ENCODE measurements at places on chromosomes 1 and 21.

DNA sequence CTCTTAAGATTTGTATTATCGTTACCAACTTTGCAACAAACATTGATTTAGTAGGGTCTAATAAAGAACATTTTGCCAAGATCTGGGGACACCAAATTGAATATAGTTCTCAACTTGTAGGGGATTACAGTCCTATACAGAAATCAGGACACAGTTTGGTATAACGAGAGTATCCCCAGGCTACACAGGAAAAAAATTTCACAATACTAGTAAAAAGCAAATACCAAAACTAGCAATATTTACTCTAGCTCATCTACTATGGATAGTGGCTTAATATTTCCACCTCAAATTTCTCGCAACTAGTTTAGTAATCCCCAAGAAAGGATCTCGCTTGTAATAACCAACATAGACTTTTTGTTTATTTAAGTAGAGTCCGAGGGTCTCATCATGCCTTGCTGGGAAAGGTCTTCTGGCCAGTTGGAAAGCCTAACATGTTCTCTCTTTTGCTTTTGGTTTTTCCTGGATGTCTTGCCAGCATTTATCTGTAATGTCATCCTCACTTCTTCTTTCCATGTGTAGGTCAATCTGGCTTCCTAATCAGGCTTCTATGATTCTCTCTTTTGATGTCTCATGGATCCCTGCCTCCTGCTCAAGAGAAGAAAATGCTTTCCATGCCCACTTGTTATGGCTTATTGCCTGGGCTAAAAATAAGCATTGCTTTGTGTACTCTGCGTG, 104.7 kb upstream of the KCNK2 start:
- DNase-seq, result no peak

- no peak for DNase-seq
These were observed 95.5 kb downstream of the GRIK3 start for GRCh38 chr1:36938819-36939218.

DNA sequence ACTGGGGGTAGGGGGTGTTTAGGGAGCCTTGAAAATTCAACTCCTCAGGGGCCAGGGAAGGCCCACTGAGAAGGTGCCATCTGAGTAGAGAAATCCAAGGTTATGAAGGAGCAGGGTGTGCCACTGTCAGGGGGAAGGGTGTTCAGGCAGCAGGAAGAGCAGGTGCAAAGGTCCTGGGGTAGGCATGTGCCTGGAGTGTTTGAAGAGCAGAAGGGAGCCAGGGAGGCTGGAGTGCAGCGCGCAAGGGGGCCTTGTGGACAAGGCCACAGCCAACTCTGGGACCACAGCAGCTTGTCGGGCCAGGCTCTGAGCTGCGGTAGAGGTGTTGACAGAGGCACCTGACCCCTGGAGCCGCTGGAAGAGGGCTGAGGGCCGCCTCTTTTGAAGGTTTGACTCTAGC, 19.3 kb downstream of the ACTL8 start:
- no peak for DNase-seq

- DNase-seq, result no peak
These were observed 236.9 kb upstream of the DPYD start for GRCh38 chr1:98157524-98158313.

DNA sequence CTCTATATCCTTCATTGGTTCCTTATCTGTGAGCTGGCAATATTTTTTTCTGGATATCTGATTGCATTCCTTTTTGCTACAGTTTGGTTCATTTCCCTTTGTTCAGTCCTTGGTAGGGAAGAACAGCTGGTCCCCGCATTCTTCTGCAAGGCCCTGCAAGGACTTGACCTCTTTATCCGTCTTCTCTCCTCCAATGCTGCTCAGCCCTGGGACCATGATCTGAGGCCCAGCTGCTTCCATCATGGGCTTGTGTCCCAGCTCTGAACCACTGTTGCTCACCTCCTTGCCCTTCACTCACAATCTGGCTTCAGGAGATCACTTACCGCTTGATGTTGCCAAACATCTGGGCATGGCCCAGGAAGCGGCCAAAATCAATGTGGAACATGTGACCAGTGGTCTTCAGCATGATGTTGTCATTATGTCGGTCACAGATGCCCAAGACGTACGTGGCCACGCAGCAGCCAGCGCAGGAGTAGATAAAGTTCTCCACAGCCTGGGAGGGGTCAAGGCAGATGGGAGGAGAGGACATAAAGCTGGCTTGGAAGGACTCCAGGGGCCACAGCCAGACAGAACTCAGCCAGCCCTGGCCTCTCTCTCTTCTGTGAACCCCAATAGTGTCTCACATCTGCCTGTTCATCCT, 22.6 kb upstream of the PPP1R15B start:
- DNase-seq, result no peak

GRCh38 chr1:33344896-33345560, 24.1 kb upstream of the A3GALT2 start:
- no peak for DNase-seq

DNA sequence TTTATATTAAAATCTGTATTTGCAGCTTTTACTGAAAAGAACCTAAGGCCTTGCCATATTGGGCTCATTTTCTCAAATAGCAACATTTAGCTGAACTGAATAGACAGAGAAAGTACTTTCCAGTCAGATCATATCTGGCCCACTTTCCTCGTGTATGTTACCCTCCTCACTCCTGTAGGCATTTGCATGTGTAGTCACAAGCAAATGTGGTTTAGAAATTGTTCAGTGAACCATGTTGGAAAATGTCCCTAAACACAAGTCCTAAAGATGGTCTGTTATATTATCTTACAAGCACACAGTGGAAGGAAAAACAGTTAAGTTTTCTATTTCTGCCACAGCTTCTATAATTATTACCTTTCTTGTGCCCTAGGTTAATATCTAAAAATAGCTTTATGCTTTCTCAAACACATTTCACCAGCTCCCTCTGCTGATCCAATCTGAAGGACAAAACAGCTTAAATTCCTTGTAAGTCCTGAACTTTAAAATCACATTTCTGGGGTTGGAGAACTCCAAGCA, 606 bp upstream of the FMO4 start:
- no peak for DNase-seq

DNA sequence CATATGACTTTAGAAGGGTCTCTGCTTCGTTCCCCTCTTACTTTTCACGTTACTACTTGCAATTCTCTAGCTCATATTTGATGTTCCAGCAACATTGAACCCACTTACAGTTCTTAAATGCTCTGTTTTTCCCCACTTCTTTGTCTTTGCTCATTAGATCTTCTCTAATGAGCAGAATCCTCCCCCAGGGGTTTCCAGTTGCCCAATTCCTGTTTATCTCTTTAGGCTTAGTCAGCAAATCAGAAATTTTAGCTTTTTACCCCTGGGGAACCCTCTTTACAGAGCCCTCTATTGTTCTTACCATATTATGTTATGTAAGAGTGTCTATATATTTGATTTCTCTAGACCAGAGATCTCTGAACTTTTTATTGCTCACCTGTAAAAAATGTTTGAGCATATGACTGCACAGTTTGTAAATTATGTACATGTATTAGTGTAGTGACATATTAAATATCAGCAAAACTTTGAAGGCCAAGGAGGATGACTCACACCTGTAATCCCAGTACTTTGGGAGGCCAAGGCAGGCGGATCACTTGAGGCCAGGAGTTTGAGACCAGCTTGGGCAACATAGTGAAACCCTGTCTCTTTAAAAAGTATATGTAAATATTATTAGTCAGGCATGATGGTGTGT, 71.4 kb downstream of the FNBP1L start:
- no peak for DNase-seq

DNA sequence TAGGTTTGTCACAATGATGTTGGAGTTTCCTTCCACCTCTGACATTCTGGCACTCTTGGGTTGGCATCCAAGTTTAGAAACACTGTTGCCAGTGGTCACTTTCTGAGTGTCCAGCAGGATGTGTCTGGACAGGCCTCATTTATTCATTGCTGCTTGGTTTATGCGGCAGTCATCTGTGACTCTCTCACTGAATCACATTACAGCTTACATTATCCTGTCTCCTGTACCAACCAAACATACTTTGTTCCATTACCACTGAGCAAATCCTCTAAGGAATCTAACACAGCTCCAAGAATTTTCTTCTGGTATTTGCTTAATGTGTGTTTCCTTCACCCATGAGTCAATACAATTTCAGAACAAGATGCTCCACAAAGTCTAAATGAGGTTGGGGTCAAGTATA, 19.9 kb downstream of the SGIP1 start:
- DNase-seq, result no peak

- no peak for DNase-seq
These were observed 1047.3 kb downstream of the ADGRL2 start for GRCh38 chr1:82848043-82848442.

DNA sequence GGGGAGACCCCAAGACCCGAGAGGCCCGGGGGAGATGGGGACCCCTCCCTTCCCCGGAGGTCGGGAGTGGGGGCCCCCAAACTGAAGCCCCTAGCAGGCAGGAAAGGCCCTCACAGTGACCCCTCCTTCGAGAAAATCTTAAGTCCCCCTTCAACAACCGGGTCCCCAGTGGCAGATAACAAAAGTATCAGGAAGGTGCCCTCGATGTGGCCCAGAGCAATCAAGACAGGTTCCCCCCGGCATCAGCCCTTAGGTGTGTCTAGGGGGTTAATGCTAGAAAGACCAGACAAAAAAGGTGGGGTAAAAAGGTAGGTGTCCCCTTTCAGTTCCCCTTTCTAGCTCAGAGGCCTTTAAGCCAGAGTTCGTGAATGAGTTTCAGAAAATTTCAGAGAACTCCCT, 282 bp upstream of the ECE1 start:
- no peak for DNase-seq

DNA sequence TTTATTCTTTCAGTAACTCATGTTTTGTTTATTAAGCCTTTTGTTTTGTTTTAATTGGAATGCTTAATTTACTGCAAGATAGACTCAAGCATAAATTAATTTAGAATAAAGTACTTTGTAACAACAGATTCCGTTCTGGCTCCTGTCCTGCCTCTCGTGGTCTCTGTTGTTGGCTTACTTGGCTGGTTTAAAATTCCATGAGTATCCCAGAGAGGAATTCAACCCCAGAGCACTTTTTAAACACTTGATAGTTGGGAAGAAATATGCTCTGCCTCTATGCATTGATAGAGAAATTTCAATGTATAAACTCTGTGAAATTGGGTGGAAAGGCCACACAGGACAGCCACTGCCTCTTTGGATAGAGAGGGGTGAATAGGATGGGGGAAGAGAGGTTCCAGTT, 89.7 kb downstream of the ATP5PO start:
- DNase-seq, result no peak

DNA sequence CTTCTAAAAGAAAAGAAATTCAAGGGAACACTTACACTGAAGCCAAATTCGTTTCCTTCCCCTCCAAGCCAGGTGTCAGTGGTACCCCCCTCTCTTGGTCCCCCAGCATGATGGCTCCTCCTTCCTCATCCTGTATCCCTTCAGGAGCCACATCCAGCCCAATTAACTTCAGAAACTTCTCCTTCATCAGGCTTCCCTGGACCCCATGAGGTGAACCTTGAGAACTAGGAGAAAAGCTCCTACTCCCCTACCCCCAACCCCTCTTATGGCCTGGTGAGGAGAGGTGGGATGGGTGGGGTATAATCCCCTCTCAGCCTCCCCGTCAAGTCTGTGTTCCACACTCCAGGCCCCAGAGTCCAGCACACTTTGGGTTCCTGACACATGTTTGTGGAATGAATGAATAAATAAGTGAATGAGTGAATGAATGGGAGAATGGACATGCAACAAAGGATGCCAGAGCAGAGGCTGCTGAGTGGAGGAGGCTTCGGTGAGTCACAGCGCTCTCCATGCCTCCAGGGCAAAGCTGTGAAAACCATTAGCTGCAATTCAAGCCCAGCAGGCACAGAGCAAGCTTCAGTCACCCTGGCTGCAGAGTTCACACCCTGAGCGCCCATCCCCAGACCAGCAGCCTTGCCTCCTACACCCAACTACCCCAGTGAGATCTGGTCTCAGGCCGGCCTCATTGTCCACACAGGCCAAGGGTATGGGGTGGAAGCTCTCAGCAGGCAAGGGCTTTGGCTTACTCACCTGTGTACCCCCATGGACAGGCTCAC, 43.8 kb downstream of the BATF3 start:
- no peak for DNase-seq

DNA sequence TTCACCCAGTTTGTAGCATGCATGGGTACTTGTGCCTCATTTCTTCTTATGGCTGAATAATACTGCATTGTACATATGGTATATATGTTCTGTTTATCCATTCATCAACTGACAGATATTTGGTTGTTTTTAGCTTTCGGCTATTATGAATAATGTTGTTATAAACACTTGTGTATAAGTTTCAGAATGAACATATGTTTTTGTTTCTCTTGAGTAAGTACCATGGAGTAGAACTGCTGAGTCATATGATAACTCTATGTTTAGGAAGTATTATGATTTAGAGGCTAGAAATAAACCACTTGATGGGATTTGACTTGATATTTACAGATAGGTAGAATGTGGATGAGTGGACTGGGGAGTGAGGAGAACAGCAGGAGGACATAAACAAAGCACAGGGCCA, 48.6 kb downstream of the WNT2B start:
- DNase-seq, result no peak

DNA sequence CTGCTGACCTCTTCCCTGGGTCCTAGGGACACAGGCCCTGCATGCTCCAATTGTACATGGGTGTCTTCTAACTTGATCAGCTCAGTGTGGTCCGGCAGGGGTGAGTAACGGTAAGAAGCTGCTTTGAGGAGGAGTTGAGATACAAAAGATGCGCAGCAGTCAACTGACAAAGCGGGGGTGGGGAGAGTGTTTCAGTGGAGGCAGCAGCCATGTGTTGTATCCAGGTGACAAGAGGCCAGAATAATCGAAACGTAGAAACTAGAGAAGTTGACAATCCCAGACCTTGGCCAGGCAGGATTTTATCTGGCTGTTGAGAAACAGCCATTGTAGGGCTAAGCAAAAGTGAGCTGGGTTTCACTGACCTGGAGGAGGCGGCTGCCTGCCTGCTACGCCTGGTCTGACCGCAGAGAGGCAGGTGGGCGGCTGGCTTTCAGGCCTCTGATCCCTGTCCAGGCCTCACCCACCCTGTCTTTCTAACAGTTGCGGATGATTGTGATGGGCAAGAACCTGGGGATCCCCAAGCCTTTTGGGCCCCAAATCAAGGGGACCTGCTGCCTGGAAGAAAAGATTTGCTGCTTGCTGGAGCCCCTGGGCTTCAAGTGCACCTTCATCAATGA, 28.8 kb downstream of the PADI6 start:
- no peak for DNase-seq

DNA sequence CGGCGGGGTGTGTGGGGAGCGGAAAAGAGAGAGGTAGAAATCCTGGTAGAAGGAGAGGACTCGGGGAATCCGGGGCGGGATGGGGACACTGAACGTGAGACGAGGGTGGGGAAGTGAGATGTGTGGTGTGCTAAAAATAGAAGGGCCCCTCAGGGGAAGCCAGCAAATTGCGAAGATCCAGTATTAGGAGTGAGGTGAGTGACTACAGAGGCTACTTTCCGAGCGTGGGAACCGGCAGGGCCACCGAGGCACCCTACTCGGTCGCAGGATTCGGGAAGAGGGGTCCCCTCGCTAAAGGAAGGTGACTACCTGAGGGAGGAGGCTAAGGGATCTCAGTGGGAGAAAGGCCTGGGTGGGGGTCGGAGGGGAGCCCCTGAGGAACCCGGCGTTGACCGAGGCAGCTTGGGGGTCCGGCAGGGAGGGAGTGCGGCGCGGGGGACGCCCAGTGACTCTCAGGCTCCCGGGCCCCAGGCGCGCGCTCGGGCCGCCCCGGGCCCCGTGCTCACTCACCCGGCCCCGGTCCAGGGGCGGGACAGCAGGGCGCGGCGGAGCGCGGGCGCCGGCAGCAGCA, 318 bp downstream of the ALDH4A1 start:
- peak; percentile 55 for DNase-seq

Measured in femur (tissue), 1 donor.